ENCODE measurements at places on chromosomes 2 and 18.
A peak's percentile ranks its signal among the peaks of the same experiment; 100 is the strongest.

DNA sequence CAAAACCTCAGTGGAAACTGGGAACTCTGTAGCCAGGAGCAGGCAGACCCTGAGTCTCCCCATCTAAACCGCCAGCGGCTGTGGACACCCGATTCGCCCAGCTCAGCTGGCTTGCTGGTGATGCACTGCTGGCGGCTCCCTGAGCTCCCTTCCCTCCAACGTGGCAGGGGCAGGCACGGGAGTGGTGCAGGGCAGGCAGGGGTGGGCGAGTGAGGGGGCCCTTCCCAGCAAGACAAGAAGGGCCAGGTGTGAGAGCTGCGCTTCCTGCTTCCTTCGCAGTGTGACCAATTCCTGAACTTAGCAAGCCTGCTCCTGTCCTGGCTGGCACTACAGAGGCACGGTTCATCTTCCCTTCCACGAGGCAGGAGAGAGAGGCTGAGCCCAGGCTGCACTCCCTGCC lies 12.3 kb upstream of the SEMA4C start:
- no peak for DNase-seq

- peak; percentile 64 for DNase-seq
Measured at GRCh38 chr2:112275887-112276773, 733 bp downstream of the ZC3H6 start.

- no peak for DNase-seq
Measured at GRCh38 chr2:218383892-218384519, 1.9 kb downstream of the SLC11A1 start.

GRCh38 chr2:201886504-201886903 lies 80.2 kb downstream of the CDK15 start:
- no peak for DNase-seq

- DNase-seq = no peak
Measured at GRCh38 chr2:200471324-200471848, 38.5 kb downstream of the KCTD18 start.

DNA sequence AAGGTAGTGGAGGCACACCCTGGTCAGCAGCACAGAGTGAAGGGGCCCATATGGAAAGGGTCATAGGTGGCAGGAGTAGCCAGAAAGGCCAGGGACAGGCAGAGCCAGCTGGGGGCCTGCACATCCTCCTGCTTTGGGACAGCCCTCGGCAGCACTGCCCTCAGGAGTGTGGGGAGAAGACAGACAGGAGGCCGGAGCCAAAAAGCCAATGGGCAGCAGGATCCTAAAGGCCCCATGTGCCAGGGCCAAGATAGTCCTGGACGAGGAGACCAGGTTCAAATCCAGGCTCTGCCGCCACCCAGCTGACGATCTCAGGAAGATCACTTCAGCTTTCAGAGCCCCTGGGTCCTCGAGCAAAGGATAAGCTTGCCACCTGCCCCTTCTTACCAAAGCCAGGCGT lies 220.1 kb downstream of the TMEM163 start:
- no peak for DNase-seq

DNA sequence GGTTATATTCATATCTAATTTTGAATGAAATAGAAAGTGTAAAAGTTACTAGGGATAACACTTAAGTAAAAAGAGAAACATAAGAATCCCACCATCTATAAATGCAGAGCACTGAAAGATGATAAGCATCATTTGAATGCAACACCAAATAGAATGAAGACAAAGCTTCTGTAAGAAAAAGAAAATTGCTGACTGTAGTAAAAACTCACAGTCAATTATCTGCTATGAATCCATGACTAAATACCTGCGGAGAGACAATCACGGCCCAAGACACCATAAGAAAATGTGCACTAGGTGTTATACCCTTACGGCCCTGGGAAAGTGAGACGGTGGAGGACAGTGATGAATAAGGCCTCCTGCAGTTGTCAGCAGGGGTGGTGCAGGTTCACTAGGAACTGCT lies 45.4 kb upstream of the OSR1 start:
- no peak for DNase-seq

DNA sequence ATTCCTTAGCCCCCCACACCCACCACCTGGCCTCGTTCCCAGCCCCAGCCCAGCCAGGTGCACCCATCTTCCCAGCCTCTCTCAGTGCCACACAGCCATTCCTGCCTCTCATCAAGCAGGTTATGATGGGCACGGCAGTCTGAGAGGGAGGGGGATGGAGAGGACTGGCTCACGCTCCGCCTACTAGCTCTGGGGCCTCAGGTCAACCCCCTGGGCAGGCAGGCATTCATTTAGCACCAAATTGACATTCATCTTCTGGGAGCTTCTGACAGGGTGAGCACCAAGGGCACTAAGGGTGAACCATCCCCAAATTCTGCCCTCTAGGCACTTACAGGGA lies 66.2 kb upstream of the FOSL2 start:
- no peak for DNase-seq

DNA sequence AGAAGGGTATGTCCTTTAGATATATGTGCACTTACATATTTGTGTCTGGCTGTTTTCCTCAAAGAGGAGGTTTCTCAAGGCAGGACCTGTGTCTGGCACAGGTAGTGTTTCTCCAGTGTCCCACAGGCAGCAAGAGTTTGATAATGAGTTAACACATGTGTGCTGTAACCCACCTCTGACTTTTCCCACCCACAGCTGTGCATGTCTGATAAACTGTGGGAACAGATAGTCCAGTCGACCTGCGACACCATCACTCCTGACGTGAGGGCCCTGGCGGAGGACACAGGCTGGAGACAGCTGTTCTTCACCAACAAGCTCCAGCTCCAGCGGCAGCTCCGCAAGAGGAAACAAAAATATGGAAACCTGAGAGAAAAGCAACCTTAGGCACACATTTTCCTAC lies 58.2 kb downstream of the SLC16A14 start:
- DNase-seq = no peak

GRCh38 chr2:68565858-68566257 lies 77.5 kb upstream of the PROKR1 start:
- no peak for DNase-seq

- DNase-seq = no peak
Measured at GRCh38 chr2:102143450-102143985, 972 bp downstream of the IL1R1 start.

- no peak for DNase-seq
Measured at GRCh38 chr18:13811993-13812392, 12.0 kb upstream of the MC5R start.

GRCh38 chr18:26304511-26304910 lies 78.3 kb downstream of the TAF4B start:
- no peak for DNase-seq

- no peak for DNase-seq
Measured at GRCh38 chr2:65574993-65575392, 142.6 kb upstream of the SPRED2 start.

GRCh38 chr18:47438001-47438400 lies 186.5 kb upstream of the SKOR2 start:
- no peak for DNase-seq

All from activated naive CD4-positive, alpha-beta T cell (primary cell).